Esophagus squamous epithelium (tissue), 5 donors: ENCODE measurements at places on chromosomes 11 and 22.

DNA sequence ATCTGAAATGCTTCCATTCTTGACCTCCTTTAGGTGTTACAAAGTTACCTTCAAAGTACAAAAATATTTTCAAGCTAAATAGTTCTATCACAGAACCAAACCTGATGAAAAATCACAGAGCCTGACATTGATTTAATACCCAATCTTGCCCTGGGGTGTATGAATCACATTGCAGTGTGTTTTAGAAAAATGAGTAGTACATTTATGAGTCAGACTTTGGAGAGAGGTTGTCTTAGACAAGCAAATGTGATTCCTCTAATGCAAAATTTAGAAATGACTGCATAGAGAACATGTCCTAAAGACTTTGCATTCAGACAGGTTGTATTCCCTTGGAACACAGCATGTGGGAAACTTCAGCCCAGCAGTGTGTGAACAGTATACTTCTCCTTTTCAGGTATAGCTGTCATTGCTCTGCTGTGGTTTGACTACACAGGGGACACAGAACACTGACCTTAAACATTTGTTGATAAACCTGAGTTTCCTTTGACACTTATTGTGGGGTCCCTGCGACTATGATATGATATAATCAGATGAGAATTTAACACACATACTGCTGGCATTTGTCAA is 972.1 kb downstream of the JRKL start:
- no peak for DNase-seq

- no peak for DNase-seq
These were observed 74.5 kb downstream of the TTC28 start for GRCh38 chr22:28604966-28605761.

- DNase-seq = no peak
These were observed 369.5 kb downstream of the AASDHPPT start for GRCh38 chr11:106446955-106447354.

GRCh38 chr22:22210375-22210774 is 34.2 kb upstream of the VPREB1 start:
- DNase-seq = no peak

DNA sequence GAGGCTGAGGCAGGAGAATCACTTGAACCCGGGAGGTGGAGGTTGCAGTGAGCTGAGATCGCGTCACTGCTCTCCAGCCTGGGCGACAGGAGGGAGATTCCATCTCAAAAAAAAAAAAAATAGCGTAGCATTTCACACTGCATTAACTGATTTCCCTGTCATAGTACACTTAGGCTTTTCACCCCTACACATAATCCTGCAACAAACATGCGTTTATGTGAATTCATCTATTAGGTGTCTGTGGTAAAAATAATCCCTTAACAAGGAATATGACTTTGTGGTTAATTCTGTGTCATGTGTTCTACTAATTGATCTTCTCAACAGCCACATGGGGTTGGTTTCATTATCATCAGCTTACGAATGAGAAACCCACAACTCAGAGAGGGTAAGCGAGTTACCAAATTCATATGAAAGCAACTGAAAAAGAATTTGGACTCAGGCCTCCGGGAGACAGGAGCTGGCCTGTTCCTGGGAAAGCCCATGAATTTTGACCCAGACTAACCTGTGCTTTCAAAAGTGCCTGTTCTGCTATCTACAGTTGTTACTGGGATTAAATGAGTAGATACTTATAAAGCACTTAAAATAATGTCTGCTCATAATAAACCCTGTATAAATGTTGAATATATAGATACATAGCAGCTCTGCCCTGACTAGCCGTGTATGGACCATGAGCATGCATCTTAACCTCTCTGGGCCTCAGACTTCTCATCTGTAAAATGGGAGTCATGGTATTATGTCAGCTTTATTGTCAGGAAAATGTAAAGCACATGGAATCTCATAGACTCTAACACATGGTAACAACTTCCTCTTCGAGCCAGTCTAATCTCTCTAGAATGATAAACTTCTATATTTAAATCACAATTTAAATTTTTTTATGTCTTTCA is 36.6 kb downstream of the KCNJ1 start:
- DNase-seq = no peak

DNA sequence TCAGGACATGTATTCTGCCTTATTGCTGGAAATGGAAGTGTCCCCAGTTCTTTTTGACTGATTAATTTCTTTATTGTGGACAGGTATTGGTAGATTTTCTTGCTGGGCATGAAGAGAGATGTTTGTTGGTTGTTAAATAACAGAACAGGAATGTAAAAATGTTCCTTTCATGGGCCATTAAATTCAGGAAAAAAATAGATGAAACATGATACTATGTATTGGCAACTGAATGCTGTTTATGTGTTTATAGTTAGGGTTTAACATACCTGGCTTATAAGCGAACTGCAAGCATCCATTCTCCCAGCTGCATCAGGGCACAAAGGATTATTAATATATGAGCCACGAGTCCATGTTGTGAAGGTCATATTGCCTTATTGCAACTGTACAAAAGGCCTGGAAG is 368.5 kb downstream of the NELL1 start:
- no peak for DNase-seq

DNA sequence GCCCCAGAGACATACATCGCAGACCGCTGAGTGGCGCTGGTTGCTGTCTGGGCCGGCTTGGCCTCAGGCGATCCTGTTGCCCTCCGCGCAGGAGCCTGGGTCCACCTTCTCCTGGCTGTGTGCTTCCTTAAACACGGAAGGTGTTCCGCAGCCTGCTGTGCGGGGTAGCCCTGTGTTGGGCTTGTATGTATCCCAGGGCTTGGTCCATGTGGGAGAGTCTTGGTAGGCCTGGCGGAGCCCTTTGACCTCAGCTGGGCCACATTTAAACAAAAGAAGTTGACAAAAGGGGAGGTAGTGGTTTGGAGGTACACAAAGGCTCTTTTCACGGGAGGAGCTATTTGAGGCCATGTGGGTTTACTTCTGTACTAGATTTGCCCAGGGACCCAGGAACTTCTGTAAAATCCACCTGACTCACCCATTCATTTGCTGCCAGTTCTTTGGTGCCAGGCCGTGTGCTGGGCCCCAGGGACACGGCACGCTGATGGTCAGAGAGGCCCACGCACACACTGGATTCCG is 11.0 kb upstream of the GRAMD4 start:
- DNase-seq = no peak

DNA sequence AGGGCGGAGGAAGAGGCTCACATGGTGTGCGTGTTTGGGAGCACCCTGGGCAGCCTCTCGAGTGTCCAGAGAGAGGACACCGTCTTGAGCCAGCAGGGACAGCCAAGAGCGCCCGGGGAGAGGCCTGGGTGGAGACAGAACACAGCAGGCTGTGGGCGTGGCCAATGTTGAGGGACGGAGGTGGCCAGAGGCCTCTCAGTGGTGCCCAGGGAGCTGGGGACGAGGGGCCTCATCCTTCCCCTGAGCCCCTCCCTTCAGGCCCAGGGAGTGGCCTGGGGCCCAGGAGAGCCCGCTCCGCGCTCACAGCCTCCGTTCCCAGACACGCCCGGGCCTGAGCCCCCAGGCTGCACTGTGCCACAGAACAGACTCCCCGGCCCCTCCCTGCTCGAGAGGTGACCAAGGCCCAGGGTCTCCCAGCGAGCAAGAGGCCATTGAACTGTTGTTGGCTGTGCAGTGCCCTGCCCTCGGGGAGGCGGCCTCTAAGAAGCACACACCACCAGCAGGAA is 48.4 kb downstream of the CDKN1C start:
- no peak for DNase-seq
